Activated CD4-positive, CD25-positive, alpha-beta regulatory T cell (primary cell): ENCODE measurements at places on chromosomes 4 and X.

DNA sequence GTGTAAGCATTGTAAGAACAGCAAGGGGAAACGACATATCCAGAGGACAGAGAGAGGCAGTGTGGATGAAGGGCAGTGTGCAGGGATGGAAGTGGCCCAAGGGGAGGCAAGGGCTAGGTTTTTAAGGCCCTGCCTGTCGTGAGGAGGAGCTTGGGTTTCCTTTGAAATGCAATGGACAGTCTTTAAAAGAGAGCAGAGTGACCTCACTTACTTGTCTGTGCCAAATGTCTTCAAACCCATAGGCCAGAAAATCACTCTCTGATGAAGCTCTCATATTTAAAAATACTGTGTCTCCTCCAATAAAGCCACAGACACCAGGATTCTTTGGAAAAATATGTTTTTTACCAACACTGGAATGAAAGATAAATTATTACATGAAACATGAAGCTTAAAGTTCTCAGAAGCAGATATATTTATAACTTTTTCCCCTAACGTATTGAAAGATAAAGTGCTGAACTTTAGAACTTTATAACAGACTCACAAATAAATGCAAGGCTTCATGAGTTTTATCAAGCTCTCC is 19.2 kb upstream of the ATXN3L start:
- DNase-seq = no peak

DNA sequence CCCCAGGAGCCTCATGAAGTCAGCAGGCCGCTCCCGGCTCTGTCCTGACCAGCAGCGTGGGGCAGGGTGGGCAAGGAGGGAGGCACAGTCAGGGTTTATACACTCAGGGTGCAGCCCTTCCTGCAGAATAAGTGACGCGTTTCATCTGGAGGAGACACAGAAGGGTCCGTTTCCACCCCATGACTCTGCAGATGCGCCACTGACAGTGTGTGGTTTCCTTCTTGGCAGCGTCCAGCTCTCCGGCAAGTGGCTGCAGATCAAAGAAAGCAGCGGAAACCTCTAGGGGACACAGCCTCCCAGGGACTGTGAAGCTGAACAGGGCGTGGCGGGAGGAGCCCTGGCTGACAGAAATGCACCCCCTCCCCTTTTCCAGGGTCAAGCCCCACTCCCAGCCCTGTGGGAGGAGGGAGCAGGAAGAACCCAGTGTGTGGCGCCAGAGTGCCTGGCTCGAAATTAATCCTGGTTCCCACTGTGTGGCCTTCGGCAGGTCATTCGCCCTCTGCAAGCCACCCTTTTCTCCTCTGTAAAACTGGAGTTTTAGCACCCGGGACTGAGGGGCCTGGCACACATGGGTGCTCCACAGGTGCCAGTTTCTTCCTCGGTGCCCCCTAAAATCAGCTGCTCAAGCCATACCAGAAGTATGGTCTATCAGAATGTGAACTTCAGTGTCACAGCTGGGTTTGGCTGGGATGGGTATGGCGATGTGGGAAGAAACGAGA is 17.3 kb upstream of the TBC1D14 start:
- DNase-seq = no peak

GRCh38 chr4:8607603-8608481 is 15.3 kb downstream of the CPZ start:
- DNase-seq = peak; percentile 15

DNA sequence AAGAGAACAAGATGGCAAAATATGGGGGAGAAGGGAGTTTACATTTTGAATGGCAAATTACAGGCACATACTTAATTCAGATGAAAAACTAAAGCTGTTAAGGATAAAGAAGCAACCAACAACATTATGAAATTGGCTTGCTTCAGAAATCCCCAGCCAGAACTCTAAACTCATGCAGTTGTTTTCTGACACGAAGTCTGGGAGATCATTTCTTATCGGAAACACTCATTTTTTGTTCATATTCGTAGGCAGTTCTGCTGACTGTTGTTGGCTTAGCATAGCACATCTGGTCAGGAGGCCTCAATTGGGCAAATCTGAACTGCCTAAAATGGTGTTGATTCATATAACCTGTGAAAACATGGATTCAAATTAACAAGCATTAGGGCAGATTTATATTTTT is 33.0 kb upstream of the ARHGAP6 start:
- no peak for DNase-seq

GRCh38 chrX:80792205-80792604 is 17.5 kb downstream of the BRWD3 start:
- DNase-seq = no peak

- no peak for DNase-seq
Measured at GRCh38 chr4:3875466-3875865, 109.3 kb downstream of the ADRA2C start.

GRCh38 chr4:20838476-20838875 is 138.2 kb downstream of the PACRGL start:
- DNase-seq = no peak

GRCh38 chrX:121894756-121895155 is 847.3 kb downstream of the GLUD2 start:
- DNase-seq = no peak

DNA sequence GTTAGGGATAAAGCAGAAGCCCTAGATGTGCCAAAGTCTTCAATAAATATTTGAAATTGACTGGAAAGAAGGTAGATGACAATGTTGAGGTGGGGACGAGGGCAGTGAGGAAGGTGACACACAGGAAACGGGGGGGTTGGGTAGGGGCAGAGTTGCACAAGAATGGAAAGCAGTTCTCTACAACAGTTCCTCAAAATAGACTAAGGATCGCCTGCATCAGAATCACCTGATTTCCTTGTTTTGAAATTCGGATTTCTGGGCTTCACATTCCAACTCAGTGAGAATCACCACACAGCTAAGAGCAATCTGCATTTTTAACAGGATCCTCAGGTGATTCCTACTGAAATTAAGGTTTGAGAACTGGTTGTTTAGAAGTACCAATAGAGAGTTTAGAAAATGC is 70.6 kb downstream of the ARFIP1 start:
- DNase-seq = peak; percentile 2

DNA sequence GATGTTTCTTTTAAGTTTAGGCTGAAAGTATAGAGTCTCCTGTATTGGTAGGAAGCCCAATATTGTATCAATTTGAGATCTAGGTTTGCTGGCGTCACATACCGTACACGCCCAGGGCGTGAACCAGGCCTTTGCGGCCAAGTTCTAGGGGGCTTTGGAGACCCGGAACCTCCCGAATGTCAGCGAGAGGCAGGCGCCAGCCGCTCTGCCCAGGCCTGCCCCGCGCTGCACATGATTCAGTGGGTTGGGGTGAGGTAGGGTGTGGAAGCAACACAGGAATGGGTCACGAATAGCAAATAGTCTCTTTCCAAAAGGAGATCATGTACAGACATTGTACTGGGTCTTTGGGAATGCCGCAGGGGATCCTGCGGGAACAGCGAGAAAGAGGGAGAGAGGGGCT is 195.7 kb upstream of the FAT1 start:
- DNase-seq = no peak

DNA sequence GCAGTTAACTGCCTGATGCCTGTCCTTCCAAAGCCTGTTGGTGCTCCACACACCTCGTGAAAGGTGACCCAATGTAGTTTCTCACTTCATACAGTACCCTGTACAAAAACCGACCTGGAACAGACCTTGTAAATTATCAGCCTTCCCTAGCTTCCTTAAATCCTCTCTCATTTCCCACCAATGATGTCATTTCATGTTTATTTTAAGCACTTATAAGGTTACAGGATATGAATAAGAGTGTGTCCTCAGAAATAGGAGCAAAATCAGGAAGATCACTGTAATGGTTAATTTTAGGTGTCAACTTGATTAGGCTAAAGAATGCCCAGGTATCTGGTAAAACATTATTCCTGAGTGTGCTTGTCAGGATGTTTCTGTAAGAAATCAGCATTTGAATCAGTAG is 44.7 kb downstream of the TMEM150C start:
- DNase-seq = no peak

- no peak for DNase-seq
Measured at GRCh38 chr4:83618991-83619645, 83.2 kb downstream of the GPAT3 start.

GRCh38 chr4:38837334-38837733 is 19.3 kb downstream of the TLR6 start:
- no peak for DNase-seq

- DNase-seq = no peak
Measured at GRCh38 chr4:180637616-180638015, 1605.6 kb upstream of the TENM3 start.

DNA sequence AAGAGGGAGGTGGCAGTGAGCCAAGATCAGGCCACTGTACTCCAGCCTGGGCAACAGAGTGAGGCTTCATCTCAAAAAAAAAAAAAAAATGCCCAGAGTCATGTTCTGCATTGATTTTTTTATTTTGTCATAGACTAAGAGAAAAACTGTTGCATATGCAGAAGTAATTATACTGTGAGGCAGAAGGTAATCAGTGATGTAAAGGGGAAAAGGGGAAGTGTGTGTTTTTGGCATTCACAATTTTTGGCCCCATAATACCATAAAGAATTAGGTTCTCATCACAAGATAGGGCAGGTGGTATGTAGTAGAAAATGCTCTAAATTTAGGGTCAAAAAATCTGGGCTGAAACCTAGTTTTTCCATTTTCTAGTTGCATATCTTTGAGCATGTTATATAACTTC is 47.3 kb upstream of the GAB1 start:
- no peak for DNase-seq

DNA sequence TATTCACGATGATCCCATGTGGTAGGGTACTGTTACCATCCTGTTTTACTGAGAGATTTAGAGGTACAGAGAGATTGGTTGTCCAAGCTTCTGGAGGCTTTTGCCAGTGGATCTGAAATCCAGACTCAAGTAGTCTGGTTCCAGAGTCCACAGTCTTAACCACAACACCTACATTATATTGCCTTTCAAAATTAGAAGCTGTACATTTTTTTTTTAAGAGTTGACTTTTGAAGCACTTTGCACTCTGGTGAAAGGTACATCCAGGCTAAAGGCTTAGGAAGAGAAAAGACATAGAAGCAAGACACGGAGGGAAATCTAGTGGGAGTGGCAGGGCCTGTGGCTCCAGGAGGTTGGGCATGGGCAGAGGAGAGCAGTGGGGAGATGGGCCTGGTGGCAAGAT is 122.1 kb downstream of the AFF1 start:
- no peak for DNase-seq

GRCh38 chrX:70434914-70435586 is 9.6 kb upstream of the DLG3 start:
- no peak for DNase-seq
